ENCODE measurements at places on chromosomes 3 and 15.

- DNase-seq: peak; percentile 80
Measured at GRCh38 chr3:113747283-113748046, 630 bp downstream of the ATP6V1A start.

GRCh38 chr3:189455009-189455408 lies 176.2 kb upstream of the TP63 start:
- DNase-seq: peak; percentile 45

DNA sequence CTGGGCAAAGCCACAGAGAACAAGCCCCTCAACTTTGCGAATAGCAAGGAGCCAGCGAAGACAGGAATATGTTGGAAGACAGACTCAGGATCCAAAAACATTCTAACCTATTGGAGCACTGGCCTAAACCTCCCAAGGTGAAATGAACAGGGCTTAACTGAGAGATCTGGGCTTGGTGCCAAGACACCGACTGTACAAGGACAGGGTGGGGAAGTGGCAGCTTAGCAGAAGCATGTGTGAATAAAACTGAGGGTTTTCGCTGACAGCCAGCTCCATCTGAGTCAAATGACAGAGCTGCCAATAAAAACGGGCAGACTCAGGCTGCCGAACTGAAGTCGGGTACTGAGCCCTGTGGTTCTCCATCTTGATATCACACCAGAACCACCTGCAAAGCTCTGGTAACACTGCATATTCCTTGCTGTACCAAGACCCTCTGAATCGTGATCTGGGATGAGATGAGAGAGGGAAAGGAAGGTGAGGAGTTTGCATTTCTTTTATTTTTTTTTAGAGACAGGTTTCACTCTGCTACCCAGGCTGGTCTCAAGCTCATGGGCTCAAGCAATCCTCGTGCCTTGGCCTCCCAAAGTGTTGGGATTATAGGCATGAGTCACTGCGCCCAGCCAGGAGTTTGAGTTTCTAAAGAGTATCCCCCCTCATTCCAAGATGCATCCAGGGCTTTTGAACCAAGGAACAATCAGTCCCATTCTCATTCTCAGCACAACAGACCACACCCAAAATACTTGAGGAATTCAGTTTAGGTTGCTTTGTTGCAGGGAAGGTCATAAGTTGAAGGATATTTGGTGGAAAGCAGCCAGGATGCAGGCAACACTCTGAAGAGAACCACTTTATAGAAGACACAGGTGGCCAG lies 6.0 kb upstream of the PLCB2 start:
- peak; percentile 87 for DNase-seq

DNA sequence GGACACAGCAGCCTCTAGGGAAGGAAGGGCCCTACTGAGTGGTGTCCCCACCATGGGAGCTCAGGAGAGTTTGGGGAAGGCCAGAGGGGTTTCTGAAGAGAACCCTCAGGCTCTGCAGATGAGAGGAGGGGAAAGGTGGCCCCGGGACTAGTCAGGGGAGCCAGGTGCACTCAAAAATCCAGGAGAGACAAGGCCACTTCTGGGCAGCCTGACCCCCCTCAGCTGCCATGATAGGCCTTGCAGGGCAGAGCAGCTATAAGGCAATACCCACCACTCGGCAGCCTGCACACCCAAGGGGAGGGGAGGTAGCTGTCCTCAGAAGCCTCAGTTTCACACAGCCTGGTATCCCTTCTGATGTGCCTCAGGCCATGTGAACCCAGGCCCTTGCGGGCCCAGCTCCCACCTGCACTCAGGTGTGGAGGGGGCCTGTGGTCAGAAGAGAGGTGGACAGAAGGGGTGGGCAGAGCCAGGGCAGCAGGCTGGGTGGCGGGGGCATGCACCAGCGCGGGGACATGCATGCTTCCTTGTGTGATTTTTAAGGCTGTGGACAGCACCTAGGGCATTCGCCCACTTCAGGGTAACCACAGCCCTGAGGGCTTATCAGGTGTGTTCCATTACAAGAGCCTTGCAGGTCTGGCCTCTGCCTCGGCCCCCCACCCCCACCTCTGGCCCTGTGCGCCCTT lies 34.6 kb downstream of the SRPRB start:
- DNase-seq: no peak

- no peak for DNase-seq
Measured at GRCh38 chr3:27680517-27681246, 41.4 kb downstream of the EOMES start.

DNA sequence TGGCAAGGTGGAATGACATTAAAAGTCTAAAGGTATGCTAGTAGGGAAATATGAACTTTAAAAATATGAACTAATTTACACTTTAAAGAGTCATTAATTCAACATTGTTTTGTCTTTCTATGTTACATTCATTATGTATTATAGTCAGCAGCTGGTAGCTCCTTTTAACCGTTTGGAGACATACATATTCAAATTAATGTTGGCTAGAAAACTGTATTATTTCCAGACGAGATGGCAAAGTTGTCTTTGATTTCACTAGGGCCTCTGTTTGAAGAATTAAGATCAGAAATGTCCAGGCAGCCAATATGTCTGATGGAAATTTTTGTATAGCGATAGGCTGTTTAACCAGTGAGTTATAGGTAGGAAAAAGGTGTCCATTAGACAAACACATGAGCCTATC lies 817.6 kb downstream of the GRM7 start:
- DNase-seq: no peak

GRCh38 chr15:95639208-95639607 lies 691.3 kb upstream of the NR2F2 start:
- no peak for DNase-seq

- no peak for DNase-seq
Measured at GRCh38 chr3:71599416-71599815, 15.9 kb upstream of the FOXP1 start.

Data from spleen (tissue), 13 donors.